Activated naive CD4-positive, alpha-beta T cell treated with anti-CD3 and anti-CD28 coated beads, Interleukin-2, amount 50 U/mL, for 72 hours (primary cell): ENCODE measurements at places on chromosomes 4 and X. TPM values are rescaled to one million over a fixed set of nuclear protein-coding genes. Genes with fewer than 3 reads are reported as not detected.

DNA sequence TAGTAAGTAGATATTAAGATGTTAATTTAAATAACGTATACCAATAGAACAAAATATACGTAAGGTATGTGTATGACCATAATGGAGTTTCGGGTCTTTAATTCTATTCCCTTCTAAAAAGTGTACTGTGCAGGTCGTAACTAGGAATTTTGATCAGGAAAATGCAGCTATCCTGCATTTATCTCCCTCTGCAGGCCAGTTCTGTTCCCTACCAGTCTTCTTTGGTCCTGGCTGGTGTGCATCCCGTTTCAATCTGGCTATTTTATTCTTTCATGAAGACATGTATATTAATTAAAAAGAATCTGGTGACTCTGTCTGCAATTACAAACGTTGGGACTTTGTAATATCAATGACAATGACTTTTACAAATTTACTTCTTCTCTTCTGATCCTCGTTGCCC lies 534.1 kb upstream of the AADAT start:
- DNase-seq: no peak

- DNase-seq: no peak
These were observed 1956.2 kb upstream of the AGA start for GRCh38 chr4:179398414-179398813.

DNA sequence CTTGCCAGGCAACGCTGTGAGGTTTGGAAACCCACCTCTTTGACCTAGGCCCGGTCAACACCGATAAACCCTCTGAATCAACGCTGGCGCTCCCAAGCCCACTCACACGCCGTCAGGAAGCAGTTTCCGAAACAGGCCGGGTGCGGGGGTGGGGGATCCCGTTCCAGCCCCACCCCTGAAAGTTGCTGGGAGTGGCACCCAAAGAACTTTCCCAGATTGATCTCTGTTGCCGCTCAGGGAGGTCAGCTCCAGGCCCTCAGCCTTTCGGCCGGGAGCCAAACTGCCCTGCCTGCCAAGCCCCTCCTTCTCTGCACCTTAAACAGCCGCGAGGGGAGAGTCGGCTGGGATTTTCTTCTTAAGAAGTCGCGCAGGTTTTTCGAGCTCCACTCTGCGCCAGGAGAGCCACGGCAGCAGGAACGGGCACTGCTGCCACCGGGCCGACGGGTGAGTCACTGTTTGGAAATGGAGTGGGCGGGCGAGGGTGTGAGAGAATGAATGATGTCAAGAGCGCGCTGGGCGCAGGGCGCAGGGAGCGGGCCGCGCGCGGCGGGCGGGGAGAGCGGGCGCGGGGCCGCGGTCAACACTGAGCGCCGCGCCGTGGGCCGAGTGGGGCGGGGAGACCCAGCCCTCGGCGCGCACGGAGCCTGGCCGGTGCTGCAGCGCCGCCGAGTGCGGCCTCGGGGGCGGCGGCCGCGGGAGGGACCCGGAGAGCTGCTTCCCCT lies at the start of gene SGMS2:
Gene SGMS2 (plus strand): TSS at position 583 of the 722 bp plus-strand sequence. CDS start 70,622 bp downstream, outside the sequence.
- DNase-seq: peak; percentile 78

ADH1A gene
- total RNA-seq: not detected

ATP8A1 gene
- 36.6 TPM for total RNA-seq

GRCh38 chr4:48360285-48361011 lies 19.1 kb downstream of the SLAIN2 start:
- DNase-seq: no peak

DNA sequence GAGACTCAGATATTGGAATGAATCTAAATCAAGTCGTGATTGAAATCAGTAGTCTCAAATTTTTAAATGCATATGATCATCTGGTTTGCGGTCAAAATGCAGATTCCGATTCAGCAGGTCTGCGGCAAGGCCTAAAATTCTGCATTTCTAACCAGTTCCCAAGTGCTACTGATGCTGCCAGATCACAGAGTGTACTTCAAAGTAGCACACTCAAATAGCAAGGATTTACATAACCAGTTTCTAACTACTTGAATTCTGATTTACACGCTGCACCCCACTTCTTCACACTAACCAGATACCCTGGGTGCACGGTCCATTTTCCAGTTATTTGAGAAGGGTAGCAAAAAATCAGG lies 752 bp downstream of the MBTPS2 start:
- peak; percentile 17 for DNase-seq

COL25A1 gene
- not detected for total RNA-seq

DNA sequence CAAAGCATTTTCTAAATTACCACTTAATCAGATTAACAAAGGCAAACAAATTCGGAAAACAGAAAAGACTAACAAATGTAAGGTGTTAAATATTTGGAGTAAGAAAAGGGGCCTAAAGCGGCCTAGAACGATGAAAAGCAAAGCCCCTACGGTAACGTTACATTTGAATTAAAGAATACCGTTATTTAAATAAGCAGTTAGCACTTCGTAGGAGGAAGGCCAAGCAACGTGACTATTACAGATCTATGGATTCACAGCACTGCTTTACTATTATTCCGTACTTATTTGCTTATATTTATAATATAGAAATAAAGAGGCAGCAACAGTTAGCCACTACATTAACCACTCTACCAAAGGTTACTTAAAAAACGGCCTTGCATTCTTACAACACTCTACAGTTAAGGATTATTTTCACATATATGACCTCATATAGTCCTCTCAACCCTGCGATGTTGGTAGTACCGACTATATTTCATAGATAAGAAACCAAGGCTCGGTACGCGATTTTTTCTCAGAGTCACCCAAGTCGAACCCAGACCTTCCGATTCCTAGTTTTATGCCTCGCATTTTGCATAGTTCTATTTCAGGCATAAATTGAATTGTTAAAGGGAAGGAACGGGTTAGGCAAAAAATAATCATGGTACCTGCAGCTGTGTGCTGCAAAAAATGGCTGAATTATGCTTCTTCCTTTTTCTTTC lies 2.9 kb downstream of the KLHL15 start:
- DNase-seq: no peak

ANTXR2 gene
- 2.2 TPM for total RNA-seq

DNA sequence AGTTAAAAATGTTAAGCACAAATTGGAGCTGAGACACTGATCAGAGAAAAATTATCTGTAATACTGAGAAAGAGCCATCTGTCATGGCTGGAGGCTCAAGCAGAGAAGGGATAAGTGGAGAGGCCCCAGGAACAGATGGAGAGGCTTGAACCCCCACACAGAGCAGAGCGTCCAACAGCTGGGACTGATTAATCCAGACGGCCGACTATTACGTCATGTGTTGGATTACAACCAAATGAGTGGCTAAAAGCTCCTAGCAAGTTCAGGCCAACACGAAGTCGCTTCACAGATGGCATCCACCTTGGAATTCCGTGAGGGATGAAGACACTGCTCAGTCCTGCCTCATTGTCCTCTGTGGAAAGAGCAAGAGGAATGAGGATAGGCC lies 57.7 kb upstream of the ATXN3L start:
- no peak for DNase-seq

DNA sequence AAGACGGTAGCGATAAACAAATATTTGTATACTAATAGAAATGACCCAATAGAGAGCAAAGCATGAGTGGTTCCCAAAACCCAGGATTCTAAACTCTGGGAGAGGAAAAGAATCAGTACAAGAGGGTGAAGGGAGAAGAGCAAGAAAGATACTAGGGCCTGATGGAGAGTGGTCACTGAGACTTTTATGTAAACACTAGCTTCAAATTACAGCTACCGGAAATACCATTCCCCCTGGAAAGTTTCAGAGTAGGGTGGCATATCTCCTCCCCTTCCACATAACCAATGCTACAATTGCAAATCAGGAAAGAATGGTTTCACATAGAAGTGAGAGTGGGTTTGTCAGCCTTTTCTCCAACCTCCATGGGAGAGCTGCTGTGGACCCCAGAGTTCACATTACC lies 77.1 kb downstream of the EIF4E start:
- DNase-seq: no peak
